Stimulated activated CD8-positive, alpha-beta memory T cell treated with anti-CD3 and anti-CD28 coated beads, Interleukin-7, amount 100 ng/mL, for 48 hours (primary cell): ENCODE measurements at places on chromosomes 13 and 19.
A peak's percentile ranks its signal among the peaks of the same experiment; 100 is the strongest.

GRCh38 chr19:40588926-40589569, 12.1 kb upstream of the LTBP4 start:
- no peak for DNase-seq

DNA sequence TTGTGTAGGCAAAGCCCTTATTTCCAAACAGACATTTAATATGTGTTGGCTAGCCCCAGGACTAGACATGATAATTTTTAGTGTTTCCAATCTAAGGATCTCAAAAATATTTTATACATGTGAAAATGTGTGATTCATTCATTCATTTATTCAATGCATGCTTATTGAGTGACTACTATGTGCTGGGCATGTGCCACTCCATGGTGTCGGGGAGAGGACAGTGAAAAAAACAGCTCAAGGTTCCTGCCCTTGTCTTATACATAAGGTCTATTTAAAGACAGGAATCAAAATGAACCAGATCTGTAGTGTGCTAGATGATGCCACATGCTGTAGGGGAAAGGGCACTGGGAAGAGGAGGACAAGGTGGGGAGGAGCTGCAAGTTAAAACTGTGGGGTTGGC, 36.5 kb downstream of the GJA3 start:
- DNase-seq = no peak

- DNase-seq = no peak
Observed at GRCh38 chr19:15979293-15979692, 30.5 kb downstream of the OR10H4 start.

DNA sequence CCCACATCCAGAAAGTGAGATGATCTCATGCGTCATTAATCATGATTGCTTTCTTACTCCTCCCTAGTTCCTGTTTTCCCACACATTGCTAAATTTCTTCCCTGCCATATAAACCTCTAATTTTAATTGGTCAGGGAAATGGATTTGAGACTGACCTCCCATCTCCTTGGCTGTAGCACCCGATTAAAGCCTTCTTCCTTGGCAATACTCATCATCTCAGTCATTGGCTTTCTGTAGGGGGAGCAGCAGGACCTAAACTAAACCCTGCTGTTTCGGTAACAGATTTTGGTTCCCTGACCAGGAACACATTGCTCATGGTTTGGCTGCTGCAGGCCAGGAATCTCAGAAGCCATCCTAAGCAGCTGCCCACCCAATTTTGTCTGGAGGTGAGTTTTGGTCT, 61.7 kb downstream of the SPRYD7 start:
- DNase-seq = no peak

GRCh38 chr19:32254509-32254890, 90.9 kb upstream of the ZNF507 start:
- no peak for DNase-seq

DNA sequence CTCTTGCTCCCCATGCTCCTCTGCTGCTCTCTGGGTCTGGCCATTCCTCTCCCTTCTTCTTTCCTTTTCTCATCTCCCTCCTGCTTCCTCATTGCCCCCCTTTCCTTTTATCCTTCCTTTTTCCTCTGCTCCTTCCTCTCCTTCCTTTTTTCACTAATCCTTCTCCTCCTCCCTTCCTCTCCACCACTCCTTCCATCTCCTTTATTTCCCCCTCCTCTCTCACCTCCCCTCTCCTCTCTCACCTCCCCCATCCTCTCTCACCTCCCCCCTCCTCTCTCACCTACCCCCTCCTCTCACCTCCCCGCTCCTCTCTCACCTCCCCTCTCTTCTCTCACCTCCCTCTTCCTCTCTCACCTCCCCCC, 13.6 kb downstream of the ARHGEF1 start:
- no peak for DNase-seq

DNA sequence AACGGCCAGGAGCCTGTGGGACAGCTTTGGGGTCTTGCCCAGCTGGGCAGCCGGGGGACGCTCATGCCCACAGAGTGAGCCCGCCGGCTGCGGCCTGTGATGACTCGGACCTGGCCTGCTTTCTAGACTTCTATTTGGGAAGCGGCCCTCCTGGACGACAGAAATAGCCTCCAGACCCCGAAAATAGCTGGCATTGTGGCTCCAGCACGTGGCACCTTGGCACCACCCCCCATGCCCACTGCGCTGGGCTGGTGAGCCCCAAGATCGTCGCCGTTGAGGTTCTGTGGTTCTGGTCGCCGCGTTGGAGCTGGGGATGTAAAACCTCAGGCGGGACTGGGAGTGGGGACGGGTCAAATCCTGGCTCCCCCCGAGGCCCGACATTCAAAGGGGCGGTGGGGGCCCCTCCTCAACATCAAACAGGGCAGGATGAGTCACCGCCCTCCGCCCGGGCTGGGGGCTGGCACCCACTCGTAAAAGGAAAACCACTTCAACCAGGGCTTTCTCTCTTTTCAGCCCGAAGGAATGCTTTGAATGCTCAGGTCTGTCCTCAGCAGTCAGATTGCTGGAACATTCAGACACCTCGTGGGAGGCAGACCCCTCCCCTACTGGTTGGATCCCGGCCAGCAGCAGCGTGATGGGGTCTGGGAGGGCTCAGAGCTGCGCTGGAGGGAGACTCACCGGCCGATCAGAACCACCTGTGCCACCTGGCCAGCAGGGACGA, 42.1 kb downstream of the GADD45B start:
- DNase-seq = no peak

GRCh38 chr19:18894254-18895037, 1.5 kb downstream of the CERS1 start:
- DNase-seq = no peak

DNA sequence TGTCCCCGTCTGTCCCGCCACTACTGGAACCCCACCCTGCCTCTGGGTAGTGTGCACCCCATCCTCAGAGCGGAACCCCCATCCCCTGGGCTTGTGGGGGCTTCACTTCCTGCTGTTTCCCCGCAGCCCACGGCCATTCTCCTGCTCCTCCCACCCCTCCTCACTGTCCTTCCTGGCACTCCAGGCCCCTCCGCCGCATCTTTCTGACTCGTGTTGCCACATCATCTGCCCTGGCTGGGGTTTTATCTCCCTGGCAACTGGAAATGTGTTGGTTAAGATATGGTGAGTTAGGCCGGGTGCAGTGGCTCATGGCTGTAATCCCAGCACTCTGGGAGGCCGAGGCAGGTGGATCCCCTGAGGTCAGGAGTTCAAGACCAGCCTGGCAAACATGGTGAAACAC, 37.3 kb downstream of the KDM4B start:
- no peak for DNase-seq

- no peak for DNase-seq
Observed at GRCh38 chr19:29326351-29326750, 113.4 kb upstream of the UQCRFS1 start.

GRCh38 chr13:51266642-51267041, 44.4 kb downstream of the FAM124A start:
- DNase-seq = no peak

DNA sequence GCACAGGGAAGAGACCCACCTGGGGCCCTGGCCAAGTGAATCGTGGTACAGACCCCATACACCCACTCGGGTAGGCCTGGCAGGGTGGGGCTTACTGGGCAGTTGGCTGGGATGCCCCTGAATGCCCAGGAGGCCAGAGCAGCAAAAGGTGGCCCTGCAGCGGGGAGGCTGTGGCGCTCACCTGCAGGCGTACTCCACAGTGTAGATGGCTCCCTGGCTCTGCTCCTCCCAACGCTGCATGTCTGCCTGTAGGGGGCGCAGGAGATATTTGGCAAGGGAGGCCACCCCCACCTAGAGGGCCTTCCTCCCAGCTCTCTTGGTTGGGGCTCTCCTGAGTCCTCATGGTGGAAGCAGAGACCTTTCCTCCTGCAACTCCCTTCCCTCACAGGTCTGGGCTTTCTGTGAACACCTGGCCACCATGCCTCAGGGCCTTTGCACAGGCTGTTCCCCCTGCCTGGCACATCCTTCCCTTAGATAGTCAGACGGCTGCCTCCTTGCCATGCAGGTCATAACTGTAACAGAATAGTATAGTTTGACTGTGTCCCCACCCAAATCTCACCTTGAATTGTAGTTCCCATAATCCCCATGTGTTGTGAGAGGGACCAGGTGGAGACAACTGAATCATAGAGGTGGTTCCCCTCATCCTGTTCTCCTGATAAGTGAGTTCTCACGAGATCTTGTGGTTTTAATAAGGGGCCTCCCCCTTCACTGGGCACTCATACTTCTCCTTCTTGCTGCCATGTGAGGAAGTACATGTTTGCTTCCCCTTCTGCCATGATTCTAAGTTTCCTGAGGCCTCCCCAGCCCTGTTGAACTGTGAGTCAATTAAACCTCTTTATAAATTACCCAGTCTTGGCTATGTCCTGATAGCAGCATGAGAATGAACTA, 5.9 kb downstream of the BORCS8 start:
- DNase-seq = peak; percentile 46

DNA sequence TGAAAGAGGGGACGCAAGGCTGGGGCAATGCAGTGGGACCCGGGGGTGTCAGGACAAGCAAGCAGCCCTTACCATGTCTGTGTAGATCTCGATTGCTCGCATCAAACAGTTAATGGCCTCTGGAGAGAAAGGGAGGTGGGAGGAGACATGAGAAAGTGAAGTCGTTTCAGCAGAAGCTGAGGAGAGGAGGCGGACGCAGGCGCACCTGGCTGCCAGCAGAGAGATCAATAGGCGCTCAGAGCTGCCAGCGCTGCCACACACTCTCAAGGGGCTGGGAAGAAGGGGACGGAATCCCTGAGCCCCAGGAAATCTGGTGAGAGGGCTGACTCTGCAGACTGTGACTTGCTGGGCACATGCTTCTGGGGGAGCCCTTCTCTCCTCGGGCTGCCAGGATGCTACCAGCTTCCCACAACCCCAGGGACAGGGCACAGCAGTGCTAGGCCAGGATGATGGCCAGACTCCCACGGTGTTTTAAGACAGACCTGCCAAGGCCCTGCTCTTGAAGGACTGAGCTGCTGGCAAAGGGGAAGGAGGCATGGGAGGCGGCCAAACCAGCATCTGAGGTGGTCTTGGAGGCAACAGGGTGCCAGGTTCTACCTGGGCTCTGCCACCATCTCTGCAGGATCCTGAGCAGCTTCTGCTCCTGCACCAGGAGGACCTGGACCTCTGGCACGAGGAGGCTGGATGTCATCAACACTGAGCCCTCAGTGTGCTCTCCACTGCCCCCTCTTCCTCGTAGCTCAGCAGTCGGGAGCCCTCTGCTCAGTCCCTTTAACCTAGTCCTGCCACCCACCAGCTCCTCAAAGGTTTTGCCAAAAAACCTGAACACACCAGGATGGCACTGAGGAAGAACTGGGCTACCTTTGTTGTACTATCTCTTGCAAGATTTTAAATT, 11.7 kb upstream of the KPTN start:
- DNase-seq = no peak

DNA sequence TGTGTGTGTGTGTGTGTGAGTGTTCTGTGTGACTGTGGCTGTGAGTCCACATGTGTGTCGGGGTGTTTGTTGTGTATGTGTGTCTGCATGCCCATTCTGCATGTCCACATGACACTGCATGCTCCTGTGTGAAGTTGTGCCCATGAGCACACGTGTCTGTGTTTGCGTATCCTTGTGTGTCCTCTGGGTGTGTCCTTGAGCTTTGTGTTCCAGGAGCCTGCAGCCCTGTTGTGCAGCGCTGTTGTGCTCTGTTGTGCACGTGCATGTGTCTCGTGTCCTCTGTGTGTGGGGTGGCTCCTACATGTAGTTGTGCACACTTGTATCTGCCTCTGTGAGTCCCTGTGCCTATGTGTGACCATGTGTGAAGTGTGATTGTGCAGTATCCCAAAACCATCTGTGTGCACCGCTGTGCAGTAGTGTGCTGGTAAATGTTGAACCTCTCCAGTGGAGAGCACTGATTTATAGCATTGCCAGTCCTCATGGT, 2.2 kb upstream of the ARHGEF18 start:
- no peak for DNase-seq

DNA sequence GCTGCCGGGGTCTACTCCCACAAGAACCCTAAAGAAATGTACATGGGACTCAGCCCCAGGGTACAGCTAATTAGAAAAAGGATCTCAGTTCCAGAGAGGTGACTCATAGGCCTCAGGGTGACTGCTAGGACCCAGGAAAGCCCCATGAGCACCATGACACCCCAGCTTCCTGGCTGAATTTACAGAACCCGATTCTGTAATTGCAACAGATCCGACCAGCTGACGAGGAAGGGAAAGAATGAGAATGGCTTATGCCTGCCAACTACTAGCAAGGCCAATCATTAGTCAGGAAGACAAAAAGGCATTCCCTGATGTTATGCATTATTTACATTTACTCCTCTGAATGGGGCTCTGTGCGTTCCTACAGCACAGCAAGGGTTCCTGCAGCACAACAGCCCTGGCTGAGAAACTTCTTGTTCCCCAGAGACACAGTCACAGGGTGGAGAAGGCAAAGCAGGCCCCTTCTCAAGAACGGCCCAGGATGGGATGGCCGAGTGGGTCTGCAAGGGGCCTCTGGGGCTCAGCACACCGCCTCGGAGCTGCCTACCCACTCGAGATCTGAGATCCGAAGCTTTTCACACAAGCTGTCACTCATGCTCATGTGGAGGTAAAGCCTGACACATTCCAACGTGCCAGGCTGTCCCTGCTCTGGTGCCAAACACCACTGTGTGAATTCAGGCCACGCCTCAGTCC, 27.2 kb downstream of the PBX4 start:
- peak; percentile 80 for DNase-seq

- no peak for DNase-seq
Observed at GRCh38 chr13:43489233-43489632, 297.5 kb downstream of the ENOX1 start.

- DNase-seq = peak; percentile 74
Observed at GRCh38 chr19:50556282-50557008, 11.8 kb downstream of the LRRC4B start.

DNA sequence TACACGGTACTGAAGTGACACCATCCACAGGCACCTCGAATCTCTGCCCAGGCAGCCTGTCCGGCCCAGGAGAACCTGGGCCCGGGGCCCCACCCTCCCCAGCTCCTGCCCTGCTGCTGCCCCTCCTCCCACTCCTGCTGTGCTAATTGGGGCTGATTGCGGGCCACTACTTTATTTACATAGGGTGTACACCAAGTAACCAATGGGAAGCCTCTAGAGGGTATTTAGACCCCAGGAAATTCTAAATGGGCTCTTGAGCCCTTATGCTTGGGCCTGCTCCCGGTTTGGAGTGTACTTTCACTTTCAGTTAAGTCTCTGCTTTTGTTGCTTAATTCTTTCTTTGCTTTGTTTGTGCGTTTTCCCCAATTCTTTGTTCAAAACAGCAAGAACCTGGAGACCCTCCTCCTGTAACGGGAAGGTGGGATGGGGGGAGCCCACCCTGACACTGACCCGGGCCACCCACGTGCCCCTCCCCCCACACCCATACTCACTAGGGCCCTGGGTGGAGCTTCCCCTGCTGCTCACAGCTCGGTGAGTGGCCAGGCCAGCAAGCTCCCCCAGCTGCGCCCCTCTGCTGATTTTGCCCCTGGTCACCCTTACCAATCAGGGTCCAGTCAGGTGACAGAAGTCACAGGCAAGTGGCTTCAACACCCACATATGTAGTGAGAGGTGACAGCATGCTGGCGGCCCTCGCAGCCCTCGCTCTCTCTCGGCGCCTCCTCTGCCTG, 9.4 kb downstream of the SCGB2B2 start:
- DNase-seq = no peak

GRCh38 chr13:25252225-25252624, 35.1 kb downstream of the MTMR6 start:
- no peak for DNase-seq
